ENCODE measurements at places on chromosomes 3 and 15.
A peak's percentile ranks its signal among the peaks of the same experiment; 100 is the strongest.

DNA sequence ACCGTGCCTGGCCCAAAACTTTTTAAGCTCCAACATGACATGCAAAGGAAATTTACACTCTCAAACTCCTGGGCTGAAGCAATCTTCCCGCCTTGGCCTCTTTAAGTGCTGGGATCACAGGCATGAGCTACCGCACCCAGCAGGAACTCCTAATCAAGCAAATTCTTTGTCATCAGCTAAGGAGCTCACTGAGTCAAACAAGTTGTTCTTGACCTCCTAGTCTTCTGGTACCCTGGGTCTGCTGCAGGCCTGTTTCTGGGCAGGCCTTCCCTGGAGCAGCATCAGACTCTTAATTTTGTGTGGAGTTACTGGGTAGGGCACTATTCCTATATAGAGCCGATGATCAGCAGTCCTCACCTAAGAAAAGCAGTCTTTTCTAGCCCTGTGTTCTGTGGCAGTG is 68.4 kb upstream of the FLNB start:
- DNase-seq, result no peak

DNA sequence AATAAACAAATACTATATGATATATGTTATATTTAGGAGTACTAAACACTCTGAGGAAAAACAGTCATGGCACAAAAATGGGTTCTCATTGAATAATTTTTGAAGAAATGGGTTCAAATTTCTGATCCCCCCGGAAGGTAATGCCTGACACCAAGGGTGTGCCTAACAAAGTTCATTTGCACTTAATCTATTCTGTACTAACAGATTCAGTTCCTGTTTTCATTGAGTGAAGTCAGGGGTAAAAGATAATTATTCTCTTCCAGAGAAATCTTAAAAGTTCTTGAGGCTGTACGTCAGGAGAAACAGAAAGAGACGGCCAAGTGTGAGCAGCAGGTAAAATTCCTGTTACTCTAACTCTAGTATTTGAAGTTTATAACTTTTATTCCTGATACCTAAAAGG is 34.5 kb upstream of the TMEM42 start:
- DNase-seq, result no peak

DNA sequence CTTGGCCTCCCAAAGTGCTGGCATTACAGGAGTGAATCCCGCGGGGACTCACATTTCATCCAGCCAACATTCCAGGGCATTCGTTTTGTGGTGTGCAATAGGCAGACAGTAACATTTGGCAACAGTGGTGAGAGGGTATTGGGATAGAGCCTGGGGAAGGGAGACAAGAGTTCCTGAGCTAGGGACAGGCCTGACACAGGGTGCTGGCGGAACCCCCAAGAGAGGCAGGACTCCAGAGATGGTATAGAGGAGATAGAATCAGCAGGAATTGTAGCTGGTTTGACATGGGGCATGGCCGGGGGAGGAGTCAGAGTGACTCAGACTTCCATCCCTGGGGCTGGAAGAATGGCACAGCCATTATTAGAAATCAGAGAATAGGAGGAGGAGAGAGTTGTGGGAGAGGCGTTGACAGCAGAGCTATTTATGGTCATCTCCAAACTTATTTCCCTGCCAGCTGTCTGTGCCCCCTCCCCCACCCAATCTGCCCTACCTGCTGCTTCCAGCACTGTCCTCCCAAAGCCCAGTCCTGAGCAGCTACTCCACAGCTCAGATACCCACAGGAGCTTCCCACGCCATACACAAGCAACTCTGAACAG is 4.4 kb upstream of the IDH2 start:
- DNase-seq, result peak; percentile 50

DNA sequence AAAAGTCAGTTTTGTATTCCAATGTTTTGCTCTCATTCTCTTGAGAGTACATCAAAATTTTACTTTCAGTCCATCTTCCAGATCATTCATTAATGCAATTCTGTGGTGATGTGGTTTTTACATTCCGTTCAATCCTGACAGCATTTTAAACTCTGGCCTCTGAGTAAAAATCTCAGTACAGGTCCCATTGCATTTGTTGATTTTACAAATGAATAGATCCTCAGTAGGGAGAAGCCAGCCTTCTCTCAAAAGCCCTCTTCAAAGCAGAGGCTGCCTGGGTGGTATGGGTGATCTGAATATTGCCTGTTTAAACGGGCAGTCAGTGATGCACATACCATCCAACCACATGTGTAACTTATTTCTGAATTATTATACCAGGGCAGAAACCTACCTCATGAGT is 72.5 kb upstream of the TSC22D2 start:
- DNase-seq, result peak; percentile 59

- DNase-seq, result no peak
These were observed 8.0 kb downstream of the LOXL1 start for GRCh38 chr15:73934281-73934680.

DNA sequence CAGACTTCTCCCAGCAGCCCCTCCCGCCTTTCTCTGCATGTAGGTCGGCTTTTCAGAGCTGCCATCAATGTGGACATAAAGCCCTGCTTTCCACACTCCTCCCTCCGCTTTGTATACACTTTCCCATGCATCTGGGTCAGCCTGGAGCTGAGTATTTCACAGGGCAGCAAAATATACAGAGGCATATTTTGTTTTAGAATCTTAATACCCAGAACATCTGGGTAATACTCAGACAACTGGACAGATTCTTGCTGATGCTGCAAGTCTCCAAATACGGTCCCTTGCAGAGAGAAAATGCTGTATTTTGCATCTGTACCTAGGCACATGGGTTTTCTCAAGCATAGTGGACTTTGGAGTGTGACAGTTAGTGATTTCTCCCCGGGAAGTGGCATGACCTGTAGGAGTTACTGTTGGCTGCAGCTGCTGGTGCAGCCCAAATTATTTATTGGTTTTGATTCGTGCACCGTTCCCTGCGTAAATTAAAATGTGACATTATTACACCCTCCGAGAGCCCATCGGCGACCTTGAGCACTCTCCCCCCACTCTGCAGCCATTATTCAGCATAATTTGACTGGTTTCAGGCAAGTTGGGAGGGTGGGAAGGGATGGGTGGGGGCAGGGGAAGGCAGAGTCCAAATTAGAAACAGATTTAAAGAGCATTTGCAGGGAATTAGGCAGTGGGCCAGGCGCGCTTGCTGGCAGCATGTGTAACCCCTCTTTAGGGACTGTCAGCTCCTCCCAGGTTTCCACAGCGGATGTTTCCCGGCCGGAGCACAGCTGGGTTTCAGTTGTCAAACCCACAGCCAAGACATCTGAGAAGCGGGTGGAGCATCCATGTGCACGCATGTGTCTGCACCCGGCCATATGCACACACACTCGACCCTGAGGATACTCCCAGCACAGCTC is 100.8 kb downstream of the CPN2 start:
- peak; percentile 95 for DNase-seq

DNA sequence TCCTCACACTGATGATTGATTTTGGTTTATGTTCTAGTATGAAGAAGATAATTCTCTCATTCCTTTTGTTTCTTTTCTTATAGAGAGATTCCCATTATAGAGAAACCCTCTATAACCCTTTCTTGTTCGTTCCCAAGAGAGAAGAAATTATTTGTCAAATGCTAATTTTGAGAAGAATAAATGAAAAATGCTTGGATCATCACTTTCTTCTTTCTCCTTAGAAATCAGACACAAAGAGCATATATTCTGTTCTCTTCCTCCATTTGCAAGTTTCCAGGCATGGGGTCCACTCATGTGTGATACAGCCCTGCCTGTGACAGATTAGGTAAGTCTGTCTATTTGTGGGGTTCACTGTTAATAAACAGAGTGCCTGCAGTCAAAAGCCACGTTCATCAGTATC is 222.6 kb upstream of the NECTIN3 start:
- no peak for DNase-seq

GRCh38 chr3:175495331-175495730 is 636.2 kb downstream of the NAALADL2 start:
- DNase-seq, result no peak

DNA sequence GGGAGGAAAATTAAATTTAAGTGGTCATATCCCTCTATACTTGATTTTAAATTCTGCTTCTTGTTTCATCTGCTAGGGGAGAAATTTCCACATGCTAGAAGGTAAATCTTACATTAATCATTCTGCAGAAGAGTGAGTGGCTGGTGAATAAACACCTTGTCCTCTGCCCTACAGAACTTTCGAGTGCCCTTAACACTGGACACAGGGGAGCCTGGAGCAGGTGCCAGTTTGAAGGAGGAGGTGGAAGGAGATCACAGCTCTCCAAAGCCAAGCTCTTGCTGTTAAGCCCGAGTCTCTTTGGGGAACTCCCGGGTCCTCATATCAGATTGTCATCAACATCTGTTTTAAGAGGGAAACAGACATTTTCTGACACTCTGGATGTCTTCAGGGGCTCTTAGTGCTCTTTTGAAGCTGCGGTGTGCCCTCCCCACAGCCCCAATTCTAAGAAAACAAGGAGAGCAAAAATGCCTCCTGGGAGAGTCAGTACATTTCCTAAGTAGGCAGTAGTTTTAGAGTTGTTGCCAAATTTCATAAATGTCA is 31.3 kb downstream of the LAMP3 start:
- no peak for DNase-seq

DNA sequence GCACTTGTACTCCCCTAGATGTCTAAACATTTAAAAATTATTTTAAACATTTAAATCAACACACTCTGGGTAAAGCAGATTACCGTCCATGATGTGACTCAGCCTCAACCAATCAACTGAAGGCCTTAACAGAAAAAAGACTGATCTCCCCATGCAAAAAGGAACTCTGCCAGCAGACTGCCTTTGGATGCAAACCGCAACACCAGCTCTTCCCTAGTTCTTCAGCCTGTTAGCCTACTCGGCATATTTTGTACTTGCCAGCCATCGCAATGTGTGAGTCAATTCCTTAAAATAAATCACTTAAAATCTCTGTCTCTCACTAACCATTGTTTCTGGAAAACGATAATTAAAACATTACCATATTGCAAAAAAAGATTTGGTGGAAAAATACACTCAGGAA is 375.9 kb downstream of the RSL24D1 start:
- DNase-seq, result no peak

- DNase-seq, result no peak
These were observed 180.5 kb downstream of the APBA2 start for GRCh38 chr15:29066310-29066709.

DNA sequence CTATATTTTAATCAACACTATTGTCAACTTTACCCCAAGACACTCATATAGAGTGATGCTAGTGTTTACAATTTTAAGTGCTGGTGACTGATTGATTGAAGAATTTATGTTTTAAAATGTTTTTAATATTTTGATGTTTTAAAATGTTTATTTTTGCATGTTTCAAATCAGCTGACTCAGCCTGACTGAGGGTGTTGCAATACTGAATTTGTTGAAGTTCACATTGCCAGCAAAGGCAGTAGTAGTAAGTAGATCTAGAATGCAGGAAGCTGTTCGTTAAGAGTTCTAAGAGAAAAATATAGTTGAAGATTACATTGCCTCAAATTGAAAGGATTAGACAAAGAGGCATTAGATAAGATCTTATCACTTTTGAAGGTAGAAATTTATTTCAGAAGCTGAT is 977.6 kb downstream of the IGSF11 start:
- DNase-seq, result no peak

DNA sequence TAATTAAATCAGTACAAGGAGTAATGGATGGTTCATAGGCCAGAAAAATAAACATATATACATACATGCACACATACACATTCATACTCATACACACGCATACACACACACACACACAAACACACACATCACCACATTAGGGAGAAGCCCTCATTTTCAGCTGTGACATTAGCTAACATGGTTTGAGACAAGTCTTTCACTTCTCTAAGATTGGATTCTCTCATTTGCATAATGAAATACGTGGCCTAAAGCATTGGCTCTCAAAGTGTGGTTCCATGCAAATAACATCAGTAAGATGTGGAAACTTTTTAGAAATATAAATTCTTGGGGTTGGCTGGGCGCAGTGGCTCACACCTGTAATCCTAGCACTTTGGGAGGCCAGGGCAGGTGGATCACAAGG is 452.6 kb downstream of the TAFA4 start:
- no peak for DNase-seq

DNA sequence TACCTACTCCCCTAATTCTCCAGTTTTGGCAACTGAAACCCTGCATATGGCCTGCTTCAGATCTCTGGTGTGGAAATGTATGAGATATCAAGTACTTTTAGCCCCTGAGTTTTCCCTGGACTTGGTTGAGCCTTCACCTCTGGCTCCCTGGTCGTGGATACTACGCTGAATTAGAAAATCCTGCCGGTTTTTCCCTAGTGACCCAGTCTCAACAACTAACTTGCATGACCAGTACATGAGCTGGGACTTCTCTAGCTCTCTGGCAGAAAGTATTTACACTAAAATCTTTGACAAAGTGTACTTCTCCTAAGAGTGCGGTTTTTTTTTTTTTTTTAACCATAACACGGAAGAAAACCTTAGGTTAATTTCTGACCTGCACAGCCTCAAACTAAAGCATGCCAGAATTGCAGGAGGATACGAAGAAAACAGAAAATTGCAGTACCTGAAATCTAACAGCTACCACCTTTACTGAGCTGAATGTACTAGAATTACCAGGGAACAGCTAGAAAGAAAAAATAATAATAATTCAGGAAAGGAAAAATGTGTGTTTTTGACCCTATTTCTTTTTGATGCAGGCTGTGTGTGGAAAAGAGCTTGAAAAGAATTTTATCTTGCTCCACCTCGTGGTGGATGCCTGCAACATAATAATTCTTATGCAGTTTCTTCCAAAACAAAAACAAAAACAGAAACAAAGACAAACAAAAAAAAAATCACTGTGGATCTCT is 165.6 kb downstream of the GMNC start:
- peak; percentile 30 for DNase-seq

GRCh38 chr15:29903785-29904464 is 81.7 kb upstream of the TJP1 start:
- DNase-seq, result no peak

GRCh38 chr3:129974833-129975704 is 549 bp downstream of the TRH start:
- DNase-seq, result no peak

DNA sequence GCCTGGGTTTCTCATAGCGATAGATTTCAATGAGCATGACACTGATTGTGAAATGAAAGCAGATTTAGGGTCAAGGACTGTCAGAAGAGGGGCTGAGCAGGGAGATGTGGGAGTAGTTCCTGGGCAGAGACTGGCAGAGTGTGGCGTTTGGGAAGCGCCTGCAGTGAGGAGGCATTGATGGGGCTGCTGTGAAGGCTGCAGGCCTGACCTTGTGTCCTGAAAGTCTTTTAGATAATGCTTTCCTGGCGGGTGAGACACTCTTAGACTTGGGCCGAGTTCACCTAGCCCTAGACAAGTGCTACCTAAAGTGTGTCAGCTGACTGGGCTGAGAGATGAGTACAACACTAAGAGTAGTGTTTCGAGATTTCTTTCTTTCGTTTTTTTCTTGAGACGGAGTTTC is 20.7 kb downstream of the USP13 start:
- no peak for DNase-seq

DNA sequence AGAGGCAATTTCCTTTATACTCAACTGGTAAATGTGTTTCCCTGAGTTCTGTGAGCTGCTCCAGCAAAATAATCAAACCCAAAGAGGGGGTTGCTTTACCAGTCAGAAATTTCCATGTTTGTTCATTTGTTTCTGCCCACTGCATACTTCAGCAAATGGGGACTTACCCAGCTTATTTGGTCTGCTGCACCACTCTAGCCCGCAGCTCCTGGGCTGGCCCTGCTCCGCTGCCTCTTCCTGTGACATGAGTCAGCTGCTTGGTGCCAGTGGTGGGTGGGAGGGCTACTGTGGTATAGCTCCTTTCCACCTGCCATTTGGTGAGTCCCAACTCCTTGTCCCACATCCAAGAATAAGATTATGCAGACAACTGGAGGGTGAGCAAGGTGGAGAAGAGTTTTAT is 644.2 kb downstream of the MCTP2 start:
- DNase-seq, result no peak

GRCh38 chr3:23172059-23172458 is 31.1 kb upstream of the UBE2E2 start:
- DNase-seq, result no peak

GRCh38 chr15:39426552-39427532 is 154.0 kb upstream of the THBS1 start:
- DNase-seq, result peak; percentile 95
